ENCODE measurements at places on chromosomes 3 and 15.

- DNase-seq = no peak
These were observed 399.6 kb downstream of the PTPRG start for GRCh38 chr3:61960976-61961375.

DNA sequence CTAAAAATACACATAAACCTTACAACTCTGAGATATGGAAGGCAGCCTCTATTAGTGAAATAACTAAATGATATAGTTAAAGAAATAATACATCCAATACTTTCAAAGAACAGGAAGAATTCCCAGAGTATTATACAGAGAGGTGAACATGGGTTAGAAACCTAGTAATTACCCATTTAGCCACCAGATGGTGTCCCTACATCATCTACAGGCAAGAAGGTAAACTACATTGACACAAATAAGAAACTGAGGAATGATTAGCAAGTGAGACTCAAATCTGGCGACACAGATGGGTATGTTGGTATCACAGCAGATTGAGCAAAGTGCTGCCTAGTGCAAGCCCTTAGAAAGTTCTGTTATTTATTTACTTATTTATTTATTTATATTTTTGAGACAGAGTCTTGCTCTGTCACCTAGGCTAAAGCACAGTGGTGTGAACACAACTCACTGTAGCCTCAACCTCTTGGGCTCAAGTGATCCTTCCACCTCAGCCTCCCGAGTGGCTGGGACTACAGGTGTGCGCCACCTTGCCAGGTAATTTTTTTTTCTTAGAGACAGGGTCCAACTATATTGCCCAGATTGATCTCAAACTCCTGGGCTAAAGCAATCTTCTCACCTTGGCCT, 28.2 kb downstream of the NEK4 start:
- DNase-seq = no peak

- no peak for DNase-seq
These were observed 52.2 kb upstream of the STXBP5L start for GRCh38 chr3:120855665-120856437.

DNA sequence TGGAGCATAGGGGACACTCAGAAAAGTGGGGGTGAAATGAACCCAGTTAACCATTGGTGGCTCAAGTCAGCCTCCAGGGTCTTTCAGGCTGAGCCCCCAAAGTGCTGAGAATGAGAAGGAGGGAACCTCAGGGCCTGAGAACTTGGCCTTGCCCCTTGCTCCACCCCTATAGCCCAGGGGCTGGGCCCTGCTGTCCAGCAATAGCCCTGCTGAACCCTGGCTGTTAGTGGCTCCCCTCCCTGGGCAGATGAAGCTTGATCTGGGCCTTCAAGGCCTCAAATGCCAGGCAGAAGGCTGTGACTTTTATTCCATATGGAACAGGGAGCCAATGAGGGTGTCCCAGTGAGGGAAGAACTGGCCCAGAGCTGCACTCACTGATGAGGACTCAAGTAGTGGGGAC, 16.2 kb downstream of the ADAMTS7 start:
- DNase-seq = no peak

DNA sequence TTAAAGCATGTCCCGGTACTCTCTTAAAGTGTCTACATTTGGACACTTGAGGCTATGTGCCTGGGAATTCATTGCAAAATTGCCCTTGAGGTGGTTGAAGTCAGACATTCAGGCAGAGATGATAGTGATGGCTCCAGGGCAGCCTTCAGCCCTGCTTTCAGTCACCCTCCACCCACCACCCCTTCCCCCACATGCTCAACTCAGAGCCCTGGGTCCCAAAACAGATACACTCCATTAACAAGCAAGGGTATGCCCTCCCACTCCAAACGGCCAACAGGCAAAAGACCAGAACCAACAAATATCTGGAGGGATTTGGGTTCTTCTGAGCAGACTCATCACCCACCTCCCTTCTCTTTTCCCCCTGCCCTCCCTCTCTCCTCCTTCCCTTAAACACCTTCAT, 29.9 kb upstream of the VIPR1 start:
- DNase-seq = no peak

DNA sequence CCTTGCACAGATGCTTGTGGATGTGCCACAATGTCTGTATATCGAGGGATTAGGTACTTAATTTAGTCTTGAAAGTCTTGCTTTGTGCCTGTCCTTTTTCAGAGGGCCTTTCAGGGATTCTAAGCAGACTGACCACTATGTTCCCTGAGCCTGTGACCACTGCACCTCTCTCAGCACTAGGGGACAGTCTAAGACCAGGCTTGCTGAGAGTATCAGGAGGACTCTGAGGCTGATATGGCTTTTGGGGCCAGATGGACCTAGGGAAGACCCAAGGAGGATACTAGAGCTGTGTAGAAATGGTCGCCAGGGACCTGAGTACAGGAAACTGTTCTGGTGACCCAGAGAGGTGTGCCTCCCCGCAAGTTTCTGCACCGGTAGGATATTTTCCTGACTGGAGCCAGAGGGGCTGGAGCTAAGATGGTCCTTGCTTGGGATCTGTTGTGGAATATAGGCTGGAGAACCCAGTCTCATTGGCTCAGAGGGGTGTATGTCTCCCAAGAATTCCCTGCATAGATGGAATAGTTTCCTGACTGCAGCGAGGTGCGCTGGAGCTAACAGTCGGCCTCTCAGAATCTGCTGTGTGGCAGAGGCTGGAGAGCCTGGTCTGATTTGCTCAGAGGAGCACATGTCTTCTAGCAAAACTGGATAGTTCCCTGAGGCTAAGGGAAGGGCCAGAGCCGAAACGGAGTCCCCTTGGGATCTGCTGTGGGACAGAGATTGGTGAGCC, 213.2 kb upstream of the DCBLD2 start:
- DNase-seq = no peak

- DNase-seq = no peak
These were observed 15.3 kb upstream of the FAM3D start for GRCh38 chr3:58681863-58682262.

DNA sequence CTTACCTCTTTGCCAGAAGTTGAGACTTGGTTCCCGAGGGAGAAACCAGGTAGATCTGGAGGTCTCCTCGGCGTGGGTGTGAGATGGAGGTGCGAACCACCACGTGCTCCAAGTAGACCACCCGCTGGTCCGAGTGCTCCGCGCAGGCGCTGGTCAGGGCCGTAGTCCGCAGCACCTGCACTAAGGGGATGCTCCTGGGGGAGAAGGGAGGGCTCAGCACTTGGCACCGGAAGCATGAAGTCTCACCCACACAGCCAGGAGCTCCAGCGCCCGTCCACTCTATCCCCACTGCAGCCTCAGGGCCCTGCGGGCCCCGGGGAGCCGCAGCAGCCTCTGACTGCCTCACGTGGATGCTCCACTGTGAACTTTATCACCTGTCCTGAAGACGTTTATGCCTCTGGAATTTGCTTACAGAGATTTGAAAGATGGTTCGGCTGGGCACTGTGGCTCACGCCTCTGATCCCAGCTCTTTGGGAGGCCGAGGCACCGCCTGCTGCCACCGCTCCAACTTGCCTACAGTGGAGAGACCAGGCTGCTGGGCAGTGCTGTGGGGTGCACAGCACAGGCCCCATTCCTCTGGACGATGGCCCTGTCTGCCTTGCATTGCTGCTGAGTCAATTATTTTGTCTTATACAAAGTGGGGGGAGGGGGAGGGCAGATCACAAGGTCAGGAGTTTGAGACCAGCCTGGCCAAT, 75.4 kb upstream of the SNRPA1 start:
- no peak for DNase-seq

GRCh38 chr15:50110285-50110684, 8.7 kb downstream of the ATP8B4 start:
- DNase-seq = no peak

DNA sequence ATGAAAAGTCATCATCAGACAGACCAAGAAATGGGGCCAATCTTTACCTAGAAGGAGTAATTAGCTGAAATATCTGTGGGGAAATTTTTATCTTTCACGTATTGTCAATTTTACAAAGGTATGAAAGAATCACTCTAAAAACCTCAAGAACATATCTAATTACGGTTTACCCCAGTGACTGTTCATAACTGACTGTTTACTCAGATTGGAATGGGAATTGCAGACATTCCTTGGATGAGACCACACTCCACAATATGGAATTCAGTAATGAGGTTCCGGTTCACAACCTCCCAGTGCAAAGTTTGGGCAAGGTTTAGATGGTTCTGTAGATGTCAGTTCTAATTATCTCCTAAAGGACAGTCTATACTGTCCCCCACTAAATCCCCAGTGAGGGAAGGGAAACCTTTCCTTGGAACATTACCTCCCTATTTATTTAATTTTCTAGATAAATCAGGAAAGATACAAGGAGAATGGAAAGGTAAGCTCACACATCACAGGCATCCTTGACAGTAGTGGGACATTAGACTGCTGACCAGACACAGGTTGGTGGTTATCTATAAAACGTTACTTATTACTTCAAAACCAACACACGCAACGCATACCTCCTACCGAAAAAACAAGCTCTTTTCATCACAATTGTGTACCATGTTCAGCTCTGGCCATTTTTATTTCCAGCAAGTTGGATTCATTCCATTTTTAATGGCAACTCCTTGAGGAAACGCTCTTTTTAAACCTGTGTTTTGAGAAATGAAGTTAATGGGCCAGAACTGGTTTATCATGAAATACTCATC, 129.9 kb downstream of the RORA start:
- DNase-seq = no peak

DNA sequence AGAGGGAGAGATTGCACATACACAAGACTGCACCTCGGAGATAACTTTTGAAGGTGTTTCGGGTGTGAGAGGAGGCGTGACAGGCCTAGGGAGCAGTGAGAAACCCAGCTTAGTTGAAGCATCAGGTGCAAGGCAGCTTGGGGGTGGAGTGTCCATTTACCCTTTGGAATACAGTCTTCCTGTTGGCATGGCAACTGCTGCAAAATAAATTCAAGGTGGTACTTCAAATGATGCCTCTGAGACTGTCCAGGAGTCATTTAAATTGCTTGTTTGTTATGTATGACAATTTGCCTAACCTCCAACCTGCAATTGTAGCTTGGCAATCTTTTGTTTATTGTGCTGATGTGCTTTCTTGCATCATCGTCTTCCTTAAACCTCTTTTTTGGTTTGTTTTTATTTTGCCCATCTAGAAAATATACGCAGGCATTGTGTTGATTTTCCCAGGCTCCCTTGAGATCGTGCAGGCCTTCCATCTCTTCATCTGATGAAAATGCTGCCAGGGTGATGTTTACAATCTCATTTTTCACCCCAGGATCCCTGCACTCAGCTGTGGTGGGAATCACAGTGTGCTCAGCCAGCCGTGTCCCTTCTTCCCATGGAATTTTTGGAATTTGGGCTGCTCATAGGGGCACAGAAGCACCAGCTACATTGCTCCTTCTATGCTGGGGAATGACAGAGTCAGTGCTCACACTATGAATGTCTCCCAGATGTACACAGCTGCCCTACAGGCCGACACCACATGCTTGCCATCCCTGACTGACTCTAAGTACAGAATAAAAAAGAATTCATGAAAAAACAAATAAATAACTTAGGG, 583.1 kb upstream of the CFAP20DC start:
- DNase-seq = no peak

DNA sequence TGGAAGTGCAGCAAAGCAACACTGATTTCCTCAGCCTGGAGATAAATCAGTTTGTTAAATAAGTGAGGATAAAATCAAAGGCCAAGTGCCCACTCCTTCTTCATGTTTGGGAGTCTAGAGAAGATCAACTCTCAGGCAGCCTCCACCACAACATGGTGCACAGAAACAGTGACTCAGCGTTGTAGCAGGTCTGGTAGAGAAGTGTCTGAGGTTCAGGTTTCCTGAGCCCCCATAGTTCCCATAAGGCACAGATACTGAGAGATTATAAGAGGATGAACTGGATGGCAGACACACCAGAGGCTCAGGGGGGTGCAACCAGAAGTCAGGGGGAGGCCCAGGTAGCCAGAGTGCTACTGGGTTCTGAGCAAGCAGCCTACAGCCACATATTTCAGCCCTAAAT, 166.7 kb downstream of the FRMD5 start:
- no peak for DNase-seq
